ENCODE measurements at places on chromosomes 12 and 14.
A peak's percentile ranks its signal among the peaks of the same experiment; 100 is the strongest.

GRCh38 chr12:39915249-39915648, 190.6 kb downstream of the SLC2A13 start:
- no peak for DNase-seq

DNA sequence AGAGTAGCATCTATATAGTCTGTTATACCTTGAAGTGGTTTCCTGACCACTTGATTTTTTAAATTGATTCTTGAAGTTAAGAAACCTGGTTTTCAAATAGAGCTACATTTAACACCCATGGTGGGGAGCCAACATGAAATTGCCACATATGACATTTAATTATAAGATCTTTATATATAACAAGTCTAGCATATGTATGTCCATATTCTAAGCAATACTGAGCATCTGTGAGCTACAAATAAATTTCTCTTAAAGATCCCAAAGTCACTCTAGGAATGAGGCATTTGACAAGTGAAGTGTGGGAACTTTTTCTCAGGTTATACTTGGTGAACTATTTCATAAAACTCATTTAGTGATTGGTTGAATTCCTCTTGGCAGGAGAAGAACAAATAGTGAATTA, 132.5 kb downstream of the RPL10L start:
- DNase-seq: no peak

GRCh38 chr14:25461780-25462179, 411.8 kb upstream of the STXBP6 start:
- no peak for DNase-seq

- DNase-seq: peak; percentile 55
Measured at GRCh38 chr12:110475426-110475825, 6.8 kb downstream of the FAM216A start.

DNA sequence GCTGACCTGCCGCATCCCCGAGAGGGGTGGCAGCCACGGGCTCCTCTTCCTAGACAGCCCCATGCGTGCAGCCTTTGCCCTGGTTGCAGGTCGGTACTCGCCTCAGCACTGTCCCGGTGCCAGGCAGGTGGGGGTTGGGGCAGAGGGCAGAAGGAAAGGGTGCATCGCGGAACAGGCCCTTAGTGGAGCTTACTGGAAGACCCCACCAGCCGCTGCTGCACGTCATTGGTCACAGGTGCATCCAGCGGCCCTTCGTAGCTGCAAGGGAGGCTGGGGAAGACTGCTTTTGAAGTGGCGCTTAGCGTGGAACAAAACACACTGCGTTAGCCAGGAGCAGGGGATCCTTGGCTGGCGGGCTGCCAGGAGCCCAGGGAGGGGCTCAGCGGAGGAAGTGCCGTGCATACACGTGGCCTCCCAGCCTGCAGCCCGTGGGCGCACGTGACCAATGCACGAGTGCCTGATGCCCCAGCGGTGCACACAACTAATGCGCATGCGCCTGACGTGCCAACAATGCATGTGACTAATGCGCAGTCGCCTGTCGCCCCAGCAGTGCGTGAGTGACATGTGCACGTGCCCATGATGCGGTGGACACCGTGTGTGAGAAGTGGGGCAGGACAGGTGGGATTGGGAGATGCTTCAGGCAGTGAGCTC, 5.0 kb upstream of the EP400 start:
- no peak for DNase-seq

GRCh38 chr12:53975479-53976152, 862 bp upstream of the HOTAIR start:
- no peak for DNase-seq

GRCh38 chr12:125487336-125487735, 422.1 kb downstream of the AACS start:
- DNase-seq: no peak

DNA sequence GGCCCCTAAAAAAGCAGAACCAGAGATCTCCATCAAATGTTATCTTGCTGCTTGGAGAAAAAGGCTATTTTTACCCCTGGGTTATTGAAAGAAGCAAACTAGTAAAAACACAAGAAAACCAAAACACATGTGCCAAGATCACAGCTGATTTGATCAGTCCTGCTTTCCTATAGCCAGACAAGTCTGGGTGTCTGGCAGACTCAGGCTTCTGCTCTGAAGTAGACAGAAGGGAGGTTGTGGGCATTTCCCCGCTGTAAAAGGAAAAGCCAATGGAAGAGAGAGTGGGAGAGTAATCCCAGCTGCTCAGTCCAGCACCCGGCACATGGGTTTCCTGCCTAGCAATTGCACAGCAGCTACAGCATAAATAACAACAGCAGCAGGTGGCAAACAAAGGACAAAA, 177.9 kb downstream of the PHLDA1 start:
- DNase-seq: no peak

DNA sequence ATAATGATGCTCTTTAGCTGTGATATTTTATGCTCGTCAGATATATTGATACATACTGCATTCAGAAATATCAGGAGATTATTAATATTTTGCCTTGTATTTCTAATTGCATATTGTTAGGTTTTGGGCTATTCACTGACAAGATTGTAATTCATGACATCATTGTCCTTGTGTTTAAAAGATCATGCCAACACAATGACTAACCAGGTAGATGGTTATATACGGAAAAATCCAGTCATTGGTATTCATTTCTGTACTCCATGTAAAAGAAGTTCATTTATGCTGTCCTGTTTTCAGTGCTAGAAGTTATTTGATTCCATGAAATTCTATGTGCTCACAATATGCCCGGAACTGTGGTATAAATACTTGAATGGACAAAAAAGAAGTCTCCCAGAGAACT, 107.5 kb downstream of the KITLG start:
- DNase-seq: peak; percentile 43

- DNase-seq: no peak
Measured at GRCh38 chr12:12673296-12673695, 22.7 kb downstream of the GPR19 start.

DNA sequence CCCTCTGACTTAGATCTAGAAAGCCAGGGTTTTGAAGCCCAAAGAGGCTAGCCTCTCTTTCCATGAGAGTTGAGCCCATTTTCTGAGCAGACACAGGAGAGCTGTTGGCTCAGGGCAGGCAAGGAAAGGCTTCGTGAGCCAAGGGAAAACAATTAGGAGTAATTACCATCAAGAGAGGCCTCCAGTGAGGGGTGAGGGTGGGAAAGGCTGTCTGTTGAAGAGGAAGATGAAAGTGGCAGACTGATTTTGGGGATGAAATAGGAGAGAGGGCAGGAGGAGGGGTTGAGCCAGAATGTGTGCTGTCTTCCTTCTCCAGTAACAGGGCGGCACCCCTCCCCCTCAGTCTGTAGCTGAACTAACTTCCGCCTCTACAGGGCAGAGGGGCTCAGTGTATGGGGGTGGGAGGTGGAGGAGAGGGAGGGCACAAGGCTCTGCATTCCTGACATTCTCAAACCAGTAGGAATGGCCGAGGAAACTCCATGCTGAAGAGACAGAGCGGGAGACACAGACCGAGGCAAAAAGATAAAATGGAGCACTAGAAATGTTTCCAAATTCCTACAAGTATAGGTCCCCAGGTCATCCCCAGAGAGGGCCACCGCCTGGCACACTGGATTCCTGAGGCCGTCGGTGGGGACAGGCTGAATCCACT, 33.1 kb upstream of the COL2A1 start:
- peak; percentile 70 for DNase-seq

DNA sequence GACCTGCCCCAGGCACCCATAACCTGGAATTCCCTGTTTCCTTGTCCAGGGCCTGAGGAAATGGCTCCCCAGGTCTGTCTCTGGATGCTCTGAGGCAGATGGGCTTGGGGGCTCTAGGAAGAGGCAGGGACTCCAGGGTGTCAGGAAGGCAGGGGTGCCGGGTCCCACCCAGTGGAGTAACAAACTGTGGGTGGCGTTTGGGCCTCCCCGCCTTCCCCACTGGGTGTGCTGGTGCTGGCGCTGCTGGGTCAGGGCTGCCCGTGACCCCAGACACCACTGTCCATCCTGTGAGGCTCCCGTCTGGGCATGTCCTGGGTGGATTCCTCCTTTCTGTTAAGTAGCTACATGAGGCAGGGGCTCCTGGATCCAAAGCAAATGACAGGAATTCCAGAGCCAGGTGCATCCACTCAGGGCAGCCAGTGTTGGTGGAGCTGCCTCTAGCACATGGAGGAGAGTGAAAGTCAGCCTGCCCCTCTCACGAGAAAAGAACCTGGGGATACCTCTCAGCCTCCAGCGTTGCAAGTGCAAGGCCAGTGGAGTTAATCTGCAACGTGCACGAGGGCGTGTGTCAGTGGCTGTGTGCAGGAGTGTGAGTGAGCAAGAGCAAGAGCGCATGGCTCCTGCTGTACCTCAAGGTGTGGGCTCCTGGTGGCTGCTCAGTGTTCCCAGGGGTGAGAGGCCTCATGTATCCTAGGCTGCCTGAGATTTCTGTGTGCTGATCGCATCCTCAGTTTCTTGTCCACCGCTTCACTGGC, 403.1 kb downstream of the TMEM121 start:
- DNase-seq: no peak

- no peak for DNase-seq
Measured at GRCh38 chr14:101135796-101136742, 232.5 kb upstream of the RTL1 start.

- no peak for DNase-seq
Measured at GRCh38 chr12:116609319-116610114, 50.3 kb downstream of the MAP1LC3B2 start.

DNA sequence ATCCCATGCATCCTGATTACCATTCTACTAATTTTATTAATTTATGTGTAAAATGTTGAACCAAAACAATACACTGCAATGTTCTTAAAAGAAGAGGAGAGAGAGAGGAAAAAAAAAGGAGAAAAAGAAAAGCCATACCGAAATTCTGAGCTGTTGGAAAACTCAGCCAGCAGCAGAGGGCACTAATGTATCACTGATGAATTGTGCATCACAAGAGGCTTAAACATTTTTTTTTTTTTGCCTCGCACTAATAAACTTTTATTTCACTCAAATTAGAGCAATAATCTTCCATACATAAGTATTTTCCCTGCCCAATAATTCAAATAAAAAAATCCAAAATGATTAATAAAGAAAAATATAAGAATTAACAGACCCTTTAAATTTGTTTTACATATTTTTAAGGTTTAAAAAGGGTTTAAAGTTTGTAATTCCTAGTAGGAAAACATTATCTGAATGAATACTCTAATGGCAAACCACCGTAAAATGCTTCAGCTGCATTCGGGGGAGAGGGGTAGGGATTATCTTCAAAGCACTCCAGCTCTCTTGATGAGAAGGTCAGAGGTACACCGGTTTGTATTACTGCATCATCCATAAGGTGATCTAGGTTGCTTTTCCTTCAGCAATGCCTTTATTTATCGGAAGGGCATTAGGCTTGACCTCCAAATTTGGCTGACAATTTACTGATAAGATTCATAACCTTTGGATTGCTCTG, 41.9 kb downstream of the ATP23 start:
- peak; percentile 86 for DNase-seq

GRCh38 chr14:56199095-56199981, 81.1 kb downstream of the PELI2 start:
- DNase-seq: peak; percentile 99

GRCh38 chr12:58425481-58426392, 484.4 kb downstream of the ATP23 start:
- peak; percentile 94 for DNase-seq

DNA sequence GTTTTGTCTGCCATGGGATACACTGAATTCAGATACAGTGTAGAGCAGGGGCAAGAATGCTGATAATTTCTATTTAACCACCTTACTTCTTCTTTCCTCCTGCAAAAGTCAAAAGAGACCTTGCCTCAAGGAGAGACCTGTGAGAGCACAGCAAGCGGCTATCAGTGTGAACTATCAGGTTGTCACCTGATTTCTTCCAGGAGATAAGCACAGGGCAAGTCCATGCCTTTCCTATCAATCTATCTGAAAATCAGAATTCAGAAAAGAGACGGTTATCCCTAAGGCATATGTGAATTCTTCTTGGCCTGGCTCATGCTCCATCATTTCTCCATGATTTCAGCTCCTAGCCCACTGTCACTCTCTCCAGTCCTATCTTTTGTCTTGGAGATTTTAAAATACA, 128.9 kb upstream of the CCND2 start:
- no peak for DNase-seq

DNA sequence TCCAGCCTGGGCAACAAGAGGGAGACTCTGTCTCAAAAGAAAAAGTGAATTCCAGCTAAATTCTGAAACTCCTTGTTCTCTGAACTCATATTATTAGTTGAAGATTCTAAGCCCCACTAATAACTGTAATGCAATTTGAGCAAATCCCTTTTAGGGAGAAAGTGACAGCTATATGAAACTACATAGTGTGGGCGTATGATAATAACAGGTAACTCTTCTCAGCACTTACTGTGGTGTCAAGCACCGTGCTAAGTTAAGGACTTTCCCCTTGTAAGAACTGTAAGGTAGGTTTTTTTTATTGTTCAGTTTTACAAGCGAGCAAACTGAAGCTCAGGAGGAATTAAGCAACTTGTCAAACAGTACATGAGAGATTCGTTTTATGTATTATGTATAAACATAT, 5.4 kb downstream of the ANKRD13A start:
- no peak for DNase-seq

Measured in choroid plexus epithelial cell (primary cell).